Natural killer cell treated with Interleukin-12 subunit alpha and Interleukin-12 subunit beta and Interleukin-15 and Interleukin-18, amount 100 ng/mL, for 72 hours (primary cell): ENCODE measurements at places on chromosomes 1 and 21.

DNA sequence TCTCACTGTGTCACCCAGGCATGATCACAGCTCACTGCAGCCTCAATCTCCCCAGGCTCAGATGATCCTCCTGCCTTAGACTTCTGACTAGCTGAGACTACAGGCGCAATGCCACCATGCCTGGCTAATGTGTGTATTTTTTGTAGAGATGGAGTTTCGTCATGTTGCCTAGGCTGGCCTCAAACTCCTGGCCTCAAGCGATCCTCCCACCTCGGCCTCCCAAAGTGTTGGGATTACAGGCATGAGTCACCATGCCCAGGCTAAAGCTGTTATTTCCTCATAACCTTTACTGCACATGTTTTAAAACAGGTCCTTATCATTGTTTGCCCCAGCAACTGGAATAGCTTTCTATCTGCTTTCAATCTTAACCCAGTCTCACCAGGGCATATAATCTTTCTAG is 2.9 kb downstream of the SARS1 start:
- no peaks in the 10 kb centered on the region for H3K27me3 ChIP-seq
- H3K36me3 ChIP-seq: peaks cover 24% of the 10 kb centered on the region
- peaks cover 32% of the 10 kb centered on the region for H3K4me1 ChIP-seq
- DNase-seq: no peak
- H3K27ac ChIP-seq: peak overlapping the region; percentile 87

DNA sequence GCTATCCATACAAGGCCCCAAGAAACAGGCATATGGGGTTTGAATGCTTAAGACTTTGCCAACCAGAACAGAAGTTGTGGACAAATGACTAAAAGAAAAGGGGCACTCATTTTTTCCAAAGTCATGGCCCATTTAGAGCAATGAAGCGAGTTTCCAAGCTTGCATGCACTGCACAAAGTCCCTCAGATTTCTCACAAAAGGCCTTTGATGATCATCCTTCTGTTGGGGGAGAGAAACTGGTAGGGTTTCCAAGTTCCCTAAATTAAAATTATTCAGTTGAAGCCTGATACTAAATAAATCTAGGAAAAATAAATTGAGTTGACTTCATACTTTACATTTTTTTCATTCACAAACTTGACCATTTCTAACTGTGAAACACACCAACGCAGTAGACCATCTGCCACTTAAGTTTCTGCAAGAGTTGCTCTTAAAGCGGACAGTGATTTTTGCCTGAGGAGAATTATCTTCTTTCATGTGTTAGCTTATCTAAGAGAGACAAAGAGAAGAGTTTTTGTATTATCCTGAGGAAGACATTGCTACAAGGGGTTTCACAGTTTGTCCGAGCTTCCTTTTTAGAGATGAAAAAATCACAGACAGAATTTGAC is 139.2 kb downstream of the SEC16B start:
- no peaks in the 10 kb centered on the region for H3K27me3 ChIP-seq
- H3K36me3 ChIP-seq: no peaks in the 10 kb centered on the region
- H3K4me3 ChIP-seq: no peak overlapping the region
- H3K27ac ChIP-seq: no peak overlapping the region
- no peak for DNase-seq

GRCh38 chr1:247165674-247166073 is 6.1 kb downstream of the ZNF124 start:
- no peak overlapping the region for H3K4me3 ChIP-seq
- DNase-seq: no peak
- H3K27me3 ChIP-seq: no peaks in the 10 kb centered on the region
- H3K36me3 ChIP-seq: peaks cover 71% of the 10 kb centered on the region
- peaks cover 44% of the 10 kb centered on the region for H3K4me1 ChIP-seq

DNA sequence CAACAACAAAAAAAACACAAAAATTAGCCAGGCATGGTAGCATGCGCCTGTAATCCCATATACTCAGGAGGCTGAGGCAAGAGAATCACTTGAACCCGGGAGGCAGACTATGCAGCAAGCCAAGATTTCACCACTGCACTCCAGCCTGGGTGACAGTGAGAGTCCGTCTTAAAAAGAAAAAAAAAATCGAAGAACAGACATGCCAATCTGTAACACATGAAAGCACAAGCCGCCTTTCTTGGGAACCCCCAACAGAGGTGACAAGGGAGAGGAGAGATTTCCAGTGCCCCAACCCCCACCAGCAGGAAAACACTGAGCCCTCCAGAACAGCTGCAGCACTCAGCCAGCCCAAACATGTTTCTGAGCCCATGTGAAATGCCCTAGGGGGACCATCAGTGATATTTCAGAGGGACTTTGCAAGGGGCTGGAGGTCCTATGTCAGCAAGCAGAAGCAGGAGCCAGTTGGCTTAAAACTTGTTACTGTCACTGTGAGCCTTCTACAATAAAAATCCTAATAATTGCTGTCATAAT is 14.2 kb upstream of the EFNA1 start:
- H3K4me3 ChIP-seq: no peak overlapping the region
- DNase-seq: no peak
- H3K4me1 ChIP-seq: no peaks in the 10 kb centered on the region
- H3K36me3 ChIP-seq: no peaks in the 10 kb centered on the region
- H3K27ac ChIP-seq: no peak overlapping the region

DNA sequence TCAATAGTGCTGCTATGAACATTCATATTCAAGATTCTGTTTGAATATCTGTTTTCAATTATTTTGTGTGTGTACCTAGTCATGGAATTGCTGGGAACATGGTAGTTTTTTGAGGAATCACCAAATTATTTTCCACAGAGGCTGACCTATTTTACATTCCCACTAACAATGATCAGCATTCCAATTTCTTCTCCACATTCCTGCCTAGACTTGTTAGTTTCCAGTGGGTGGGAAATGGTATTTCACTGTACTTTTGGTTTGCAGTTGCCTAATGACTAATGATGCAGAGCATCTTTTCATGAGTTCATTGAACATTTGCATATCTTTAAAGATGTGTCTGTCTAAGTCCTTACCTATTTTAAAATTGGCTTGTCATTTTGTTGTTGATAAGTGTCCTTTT is 1182.6 kb upstream of the B3GALT2 start:
- H3K27ac ChIP-seq: no peak overlapping the region
- no peak for DNase-seq
- no peaks in the 10 kb centered on the region for H3K4me1 ChIP-seq
- no peak overlapping the region for H3K4me3 ChIP-seq
- no peaks in the 10 kb centered on the region for H3K36me3 ChIP-seq
- no peaks in the 10 kb centered on the region for H3K27me3 ChIP-seq

DNA sequence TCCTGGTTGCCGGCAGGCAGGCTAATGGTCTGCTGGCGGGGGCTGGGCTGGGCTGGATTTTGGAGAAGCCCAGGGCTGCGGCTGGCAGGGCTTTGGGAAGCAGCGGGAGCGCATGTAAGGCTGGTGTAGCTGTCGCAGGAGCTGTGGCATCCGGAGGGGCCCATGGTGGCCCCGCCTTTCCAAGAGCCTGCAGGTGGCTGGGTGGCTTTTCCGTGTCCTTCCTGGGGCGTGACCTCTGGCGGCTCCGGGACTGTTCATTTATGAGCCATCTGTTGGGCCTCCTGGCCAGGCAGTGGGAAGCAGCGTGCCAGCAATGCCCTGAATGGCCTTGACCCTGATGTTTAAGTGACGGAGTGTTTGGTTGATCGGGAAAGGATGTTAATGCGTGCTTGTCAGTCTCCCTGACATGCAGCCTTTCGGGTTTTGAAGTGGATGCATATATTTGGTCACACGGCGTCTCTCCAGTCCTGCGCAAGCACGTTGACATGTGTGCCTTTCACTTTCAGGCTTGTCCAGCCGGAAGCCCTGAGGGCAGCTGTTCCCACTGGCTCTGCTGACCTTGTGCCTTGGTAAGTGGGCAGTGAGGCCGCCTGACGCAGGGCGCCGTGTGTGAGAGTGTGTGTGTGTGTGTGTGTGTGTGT is 38.5 kb downstream of the AGPAT3 start:
- no peak overlapping the region for H3K27ac ChIP-seq
- peaks cover 5% of the 10 kb centered on the region for H3K36me3 ChIP-seq
- no peaks in the 10 kb centered on the region for H3K27me3 ChIP-seq
- DNase-seq: peak; percentile 54

DNA sequence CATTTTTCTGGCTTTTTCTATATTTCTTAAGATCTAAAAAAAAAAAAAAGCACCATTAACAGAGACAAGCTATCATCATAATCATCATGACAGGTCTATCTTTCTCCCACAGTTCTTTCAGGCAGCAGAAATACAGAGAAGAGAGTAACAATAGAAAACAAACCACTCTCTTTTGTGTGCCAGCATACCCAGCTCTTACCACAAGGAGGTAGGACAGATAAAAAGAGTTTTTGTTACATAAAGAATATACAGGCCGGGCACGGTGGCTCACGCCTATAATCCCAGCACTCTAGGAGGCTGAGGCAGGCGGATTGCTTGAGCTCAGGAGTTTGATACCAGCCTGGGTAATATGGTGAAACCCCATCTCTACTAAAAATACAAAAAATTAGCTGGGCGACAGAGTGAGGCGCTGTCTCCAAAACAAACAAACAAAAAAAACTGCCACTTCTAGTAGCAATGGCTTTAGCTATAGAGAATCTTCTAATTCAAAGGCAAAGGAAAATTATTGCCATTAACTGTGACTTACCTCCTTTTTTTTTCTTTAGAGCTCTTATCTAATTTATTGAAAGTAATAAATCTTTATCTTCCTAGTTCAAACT is 39.7 kb downstream of the ANKRD13C start:
- no peaks in the 10 kb centered on the region for H3K27me3 ChIP-seq
- H3K4me1 ChIP-seq: peaks cover 14% of the 10 kb centered on the region
- no peak overlapping the region for H3K27ac ChIP-seq
- DNase-seq: no peak
- H3K36me3 ChIP-seq: no peaks in the 10 kb centered on the region

- H3K27me3 ChIP-seq: no peaks in the 10 kb centered on the region
- H3K27ac ChIP-seq: no peak overlapping the region
- H3K4me3 ChIP-seq: no peak overlapping the region
- peaks cover 21% of the 10 kb centered on the region for H3K4me1 ChIP-seq
- H3K36me3 ChIP-seq: no peaks in the 10 kb centered on the region
These were observed 150.5 kb upstream of the RUNX3 start for GRCh38 chr1:25080294-25081209.

- DNase-seq: no peak
- no peak overlapping the region for H3K4me3 ChIP-seq
- no peaks in the 10 kb centered on the region for H3K36me3 ChIP-seq
- no peaks in the 10 kb centered on the region for H3K4me1 ChIP-seq
These were observed 81.4 kb upstream of the CNIH3 start for GRCh38 chr1:224534731-224535130.
